Hypothalamus (tissue), 51 donors: ENCODE measurements at places on chromosomes 6 and 20.

- DNase-seq, result no peak
These were observed 242.5 kb downstream of the TTLL2 start for GRCh38 chr6:167567142-167568033.

GRCh38 chr20:2042400-2042799 lies 48.5 kb upstream of the PDYN start:
- DNase-seq, result no peak

DNA sequence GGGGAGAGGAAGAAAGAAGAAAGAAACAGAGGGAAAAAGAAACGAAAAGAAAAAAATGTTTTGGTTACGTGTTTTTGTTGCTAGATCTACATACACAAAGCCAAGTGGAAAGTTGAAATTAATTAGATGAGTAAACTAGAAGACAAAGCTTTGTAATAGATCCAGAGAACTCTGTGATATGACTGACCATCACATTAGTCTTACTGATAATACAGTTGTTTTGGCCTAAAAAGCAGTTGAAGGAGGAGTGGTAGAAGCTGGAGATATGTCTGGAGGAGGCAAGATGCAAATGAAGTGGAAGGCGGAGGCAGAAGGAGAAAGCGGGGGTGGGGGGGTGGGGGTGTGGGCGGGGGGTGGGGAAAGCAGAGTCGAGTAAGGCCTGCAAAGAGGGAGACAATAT lies 500.1 kb upstream of the ID4 start:
- no peak for DNase-seq

DNA sequence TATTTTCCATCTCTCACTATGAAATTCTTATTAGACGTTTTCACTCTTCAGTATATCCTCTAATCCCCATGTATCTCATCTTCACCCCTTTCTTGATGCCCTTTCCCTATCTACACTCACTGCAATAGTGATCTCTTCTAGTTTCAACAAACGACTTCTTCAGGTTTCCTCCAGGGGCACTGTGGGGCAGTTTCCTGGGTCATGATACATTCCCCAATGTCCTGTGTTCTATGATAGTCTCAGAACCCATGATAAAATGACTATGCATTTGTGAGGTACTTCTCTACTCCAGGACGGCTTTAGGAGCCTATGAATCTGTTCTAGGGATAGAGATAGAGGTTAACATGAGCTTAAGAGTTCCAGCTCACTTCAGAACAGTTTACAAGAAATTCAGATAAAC lies 183.3 kb downstream of the FOXC1 start:
- DNase-seq, result no peak

GRCh38 chr20:50689864-50690649 lies 1.3 kb downstream of the RIPOR3 start:
- no peak for DNase-seq

DNA sequence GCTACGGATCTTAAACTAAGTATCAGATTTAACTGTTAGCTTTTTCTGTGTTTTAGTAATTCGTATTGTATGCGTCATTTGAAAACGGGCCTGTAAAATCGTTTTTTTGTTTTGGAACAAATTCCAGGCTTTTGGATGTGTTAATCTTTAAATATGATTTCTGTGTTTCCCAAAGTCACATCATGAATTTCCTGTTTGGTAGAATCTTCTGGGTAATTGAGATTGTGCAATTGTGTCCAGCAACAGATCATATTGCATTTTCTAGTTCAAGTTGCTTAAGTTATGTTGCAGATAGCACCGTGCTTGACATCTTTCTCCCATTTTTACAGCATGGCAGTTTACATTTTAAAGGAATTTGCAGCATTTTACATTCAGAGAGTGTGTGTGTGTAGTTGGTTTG lies 1.9 kb downstream of the MAPK14 start:
- no peak for DNase-seq

GRCh38 chr20:31836853-31837608 lies 8.4 kb downstream of the FOXS1 start:
- no peak for DNase-seq
